ENCODE measurements at places on chromosomes 1 and 21. TPM values are rescaled to one million over a fixed set of nuclear protein-coding genes. Genes with fewer than 3 reads are reported as not detected.

SETDB1 gene
- total RNA-seq: 61.7 TPM

NR5A2 gene
- 2.2 TPM for total RNA-seq

FMO1 gene
- 75.4 TPM for total RNA-seq

IRF6 gene
- 16.0 TPM for total RNA-seq

All from metanephros (tissue), 2 donors.